ENCODE measurements at places on chromosomes 4 and X. TPM values are rescaled to one million over a fixed set of nuclear protein-coding genes. Genes with fewer than 3 reads are reported as not detected.
A peak's percentile ranks its signal among the peaks of the same experiment; 100 is the strongest.

- no peak overlapping the region for H3K27ac ChIP-seq
- H3K27me3 ChIP-seq: no peaks in the 10 kb centered on the region
- no peak for DNase-seq
- peaks cover 13% of the 10 kb centered on the region for H3K4me1 ChIP-seq
- H3K36me3 ChIP-seq: no peaks in the 10 kb centered on the region
Observed at GRCh38 chr4:94934201-94934600, 176.4 kb downstream of the BMPR1B start.

DNA sequence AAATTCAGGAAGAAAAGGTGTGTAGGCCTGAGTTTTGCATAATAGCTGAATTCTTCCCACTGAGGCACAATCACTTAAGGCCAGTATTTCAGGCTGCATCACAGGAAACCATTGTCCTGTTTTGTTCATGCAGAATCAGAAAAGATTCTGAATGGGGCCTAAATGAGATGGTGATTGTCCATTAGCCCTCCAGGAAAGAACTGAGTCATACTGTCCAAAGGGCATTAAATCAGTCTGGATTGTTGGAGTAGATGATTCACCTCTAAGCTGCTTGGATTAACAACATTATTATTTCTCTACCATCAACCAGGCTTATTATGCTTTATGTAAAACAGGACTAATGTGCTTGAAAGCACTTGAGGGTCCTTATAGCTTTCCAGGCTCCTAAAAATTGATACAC lies 36.2 kb downstream of the CT47B1 start:
- no peaks in the 10 kb centered on the region for H3K27me3 ChIP-seq
- no peak overlapping the region for H3K27ac ChIP-seq
- no peak overlapping the region for H3K4me3 ChIP-seq

GRCh38 chrX:68568136-68568535 lies 69.3 kb downstream of the YIPF6 start:
- DNase-seq: no peak
- H3K27me3 ChIP-seq: no peaks in the 10 kb centered on the region
- no peak overlapping the region for H3K4me3 ChIP-seq
- no peaks in the 10 kb centered on the region for H3K36me3 ChIP-seq
- no peak overlapping the region for H3K27ac ChIP-seq

The WAS gene
- 4.3 TPM for total RNA-seq

GRCh38 chrX:115894087-115894486 lies 276.5 kb upstream of the AGTR2 start:
- no peak for DNase-seq
- no peaks in the 10 kb centered on the region for H3K27me3 ChIP-seq
- H3K4me1 ChIP-seq: no peaks in the 10 kb centered on the region
- H3K4me3 ChIP-seq: no peak overlapping the region

The SHISA3 gene
- total RNA-seq: 2.9 TPM

The SMIM20 gene
- total RNA-seq: 45.4 TPM

The MAGEA11 gene
- not detected for total RNA-seq

- H3K4me1 ChIP-seq: no peaks in the 10 kb centered on the region
- no peak overlapping the region for H3K27ac ChIP-seq
- DNase-seq: no peak
- H3K27me3 ChIP-seq: no peaks in the 10 kb centered on the region
- no peaks in the 10 kb centered on the region for H3K36me3 ChIP-seq
Observed at GRCh38 chrX:87900320-87900908, 382.8 kb downstream of the KLHL4 start.

- peaks cover 1% of the 10 kb centered on the region for H3K36me3 ChIP-seq
- H3K27me3 ChIP-seq: no peaks in the 10 kb centered on the region
- H3K27ac ChIP-seq: no peak overlapping the region
Observed at GRCh38 chr4:73247100-73247499, 11.5 kb downstream of the ANKRD17 start.

The NDST4 gene
- 0.71 TPM for total RNA-seq

The HEPH gene
- 84.2 TPM for total RNA-seq

- peak; percentile 83 for DNase-seq
- peaks cover 16% of the 10 kb centered on the region for H3K4me1 ChIP-seq
- H3K36me3 ChIP-seq: no peaks in the 10 kb centered on the region
- no peaks in the 10 kb centered on the region for H3K27me3 ChIP-seq
Observed at GRCh38 chr4:76950052-76950955, 752 bp downstream of the SEPTIN11 start.

The G6PD gene
- total RNA-seq: 18.2 TPM

DNA sequence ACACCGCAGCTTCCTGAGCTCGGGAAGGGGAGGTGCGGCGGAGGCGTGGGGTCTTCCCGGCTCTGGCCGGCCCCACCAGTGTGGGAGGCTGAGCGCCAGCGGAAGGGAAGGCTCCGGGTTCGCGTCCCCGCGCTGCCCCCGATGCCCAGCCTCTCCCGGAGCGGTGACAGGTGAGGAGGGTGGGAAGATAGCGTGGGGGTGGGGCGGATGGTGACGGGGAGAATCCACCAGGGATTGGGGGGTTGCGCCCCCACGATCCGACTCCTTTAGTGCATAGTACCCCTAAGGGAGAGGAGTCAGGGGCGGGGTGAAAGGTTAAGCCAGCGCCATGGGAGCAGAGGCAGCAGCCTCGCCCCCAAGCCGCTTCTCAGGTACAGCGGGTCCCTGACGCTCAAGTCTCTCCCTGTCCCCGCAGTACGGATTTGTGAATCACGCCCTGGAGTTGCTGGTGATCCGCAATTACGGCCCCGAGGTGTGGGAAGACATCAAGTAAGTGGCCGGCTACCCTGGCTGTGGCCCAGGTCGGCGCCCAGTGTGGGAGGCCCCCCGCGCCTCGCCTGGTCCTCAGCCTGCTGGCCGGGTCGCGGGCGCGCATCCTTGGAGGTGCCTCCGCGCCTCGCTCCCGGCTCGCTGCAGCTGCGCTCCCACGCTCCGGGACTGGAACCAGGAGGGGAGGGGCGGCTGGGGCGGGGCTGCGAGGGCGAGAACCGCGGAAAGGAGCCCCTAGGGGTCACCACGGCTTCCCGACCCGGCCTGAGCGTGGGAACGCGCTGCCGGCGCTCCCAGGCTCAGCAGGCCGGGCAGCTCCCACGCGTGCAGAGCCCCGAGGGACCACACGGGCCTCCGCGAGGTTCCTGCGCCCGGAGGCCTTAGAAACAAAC lies 791 bp downstream of the GUCY1B1 start:
- H3K4me1 ChIP-seq: peaks cover 50% of the 10 kb centered on the region
- H3K36me3 ChIP-seq: no peaks in the 10 kb centered on the region
- no peaks in the 10 kb centered on the region for H3K27me3 ChIP-seq

DNA sequence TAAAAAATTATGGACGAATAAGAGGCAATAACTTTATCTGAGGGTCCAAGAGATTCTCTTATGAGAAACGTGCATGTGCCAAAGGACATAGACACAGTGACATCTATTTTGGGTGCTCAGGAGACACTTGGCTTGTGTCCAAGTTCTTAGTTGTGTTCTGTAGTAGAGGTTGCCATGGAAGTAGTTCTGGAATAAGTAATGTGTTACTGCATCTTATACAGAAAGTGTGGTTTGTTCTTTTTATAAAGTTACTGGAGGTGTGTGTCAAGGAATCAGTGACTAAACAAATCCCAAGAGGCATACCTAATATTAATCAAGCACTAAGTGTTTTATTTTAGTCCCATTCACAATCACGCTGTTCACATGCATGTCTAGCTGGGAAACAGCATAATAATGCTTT lies 305.7 kb downstream of the ARHGAP24 start:
- H3K4me1 ChIP-seq: peaks cover 55% of the 10 kb centered on the region
- peak overlapping the region; percentile 82 for H3K27ac ChIP-seq
- H3K4me3 ChIP-seq: no peak overlapping the region
- no peak for DNase-seq
- no peaks in the 10 kb centered on the region for H3K36me3 ChIP-seq

DNA sequence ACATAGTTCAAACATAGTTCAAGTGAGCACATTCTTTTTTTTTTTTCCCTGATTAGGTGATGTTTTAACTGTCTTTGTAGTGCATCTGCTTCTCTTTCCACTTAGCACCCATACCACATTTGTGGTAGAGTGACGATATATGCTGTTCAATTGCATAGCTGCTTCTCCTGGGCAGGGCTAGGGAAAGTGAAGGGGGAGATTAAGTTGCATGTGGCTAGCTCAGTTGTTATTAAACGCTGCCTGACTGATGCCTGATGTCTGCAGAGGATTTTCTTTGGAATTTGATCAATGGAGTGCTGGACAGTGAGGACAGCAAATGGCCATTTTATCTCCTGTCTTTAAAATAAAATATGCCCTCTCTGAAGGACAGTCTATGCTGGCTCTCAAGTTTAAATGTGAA lies 63.7 kb downstream of the ANK2 start:
- H3K4me3 ChIP-seq: no peak overlapping the region
- DNase-seq: no peak
- no peaks in the 10 kb centered on the region for H3K36me3 ChIP-seq
- no peaks in the 10 kb centered on the region for H3K27me3 ChIP-seq
- H3K4me1 ChIP-seq: no peaks in the 10 kb centered on the region

The NOX1 gene
- not detected for total RNA-seq

The PCDH11X gene
- total RNA-seq: under 0.01 TPM

DNA sequence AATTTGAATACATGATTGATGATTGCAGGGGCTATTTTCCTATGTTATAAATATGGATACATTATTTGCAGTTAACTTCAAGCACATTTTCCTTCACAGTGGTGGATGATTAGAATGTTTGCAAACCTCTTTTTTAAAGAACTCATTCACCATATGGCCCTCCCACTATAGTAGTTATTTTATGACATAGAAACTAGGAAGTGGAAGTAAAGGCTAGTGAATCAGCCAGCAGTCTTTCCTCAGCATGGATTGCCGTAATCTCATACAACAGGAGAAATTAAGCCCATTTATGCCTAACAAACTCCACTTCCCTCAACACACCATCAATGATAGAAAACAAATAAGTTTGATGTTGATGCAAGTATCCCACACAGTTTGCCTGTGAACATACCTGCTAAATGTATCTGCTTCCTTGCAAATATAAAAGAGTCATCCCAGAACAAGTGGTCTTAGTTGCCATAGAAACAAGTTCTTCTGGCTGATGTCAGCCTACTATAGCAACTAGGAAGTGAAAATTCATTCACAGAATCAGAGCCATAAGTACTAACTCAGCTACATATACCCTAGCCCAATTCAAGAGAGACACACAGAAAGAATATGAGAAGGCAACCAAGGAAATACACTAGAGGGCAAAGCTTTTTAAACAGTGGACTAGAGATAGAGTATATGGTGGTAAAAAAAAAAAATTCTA lies 100.9 kb upstream of the RADX start:
- H3K36me3 ChIP-seq: no peaks in the 10 kb centered on the region
- no peak for DNase-seq
- no peak overlapping the region for H3K4me3 ChIP-seq
- no peaks in the 10 kb centered on the region for H3K27me3 ChIP-seq

DNA sequence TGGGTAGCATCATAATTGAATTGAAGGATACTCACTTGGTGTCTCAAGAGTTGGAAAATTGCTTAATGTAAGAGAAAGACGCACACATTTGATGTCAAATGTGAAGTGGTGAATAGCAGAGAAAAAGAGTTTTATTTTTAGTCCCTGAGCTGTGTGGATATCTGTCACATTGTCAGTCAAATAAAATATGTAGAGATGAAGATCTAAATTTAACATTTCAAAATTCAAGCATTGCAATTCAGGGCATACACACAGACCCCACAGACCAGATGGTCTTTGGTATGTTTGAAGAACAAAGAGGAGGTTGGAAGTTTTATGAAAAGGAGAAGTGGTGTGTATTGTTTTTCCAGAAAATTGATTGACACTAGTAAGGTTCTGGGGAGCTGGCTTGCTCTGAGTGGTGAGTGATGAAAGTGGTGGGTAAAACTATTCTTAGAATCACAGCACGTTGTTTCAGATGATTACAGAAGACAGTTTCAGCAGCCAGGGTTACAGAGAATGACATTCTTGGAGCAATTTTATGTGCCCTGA lies 44.9 kb upstream of the BBS12 start:
- no peaks in the 10 kb centered on the region for H3K27me3 ChIP-seq
- no peaks in the 10 kb centered on the region for H3K36me3 ChIP-seq
- DNase-seq: no peak

DNA sequence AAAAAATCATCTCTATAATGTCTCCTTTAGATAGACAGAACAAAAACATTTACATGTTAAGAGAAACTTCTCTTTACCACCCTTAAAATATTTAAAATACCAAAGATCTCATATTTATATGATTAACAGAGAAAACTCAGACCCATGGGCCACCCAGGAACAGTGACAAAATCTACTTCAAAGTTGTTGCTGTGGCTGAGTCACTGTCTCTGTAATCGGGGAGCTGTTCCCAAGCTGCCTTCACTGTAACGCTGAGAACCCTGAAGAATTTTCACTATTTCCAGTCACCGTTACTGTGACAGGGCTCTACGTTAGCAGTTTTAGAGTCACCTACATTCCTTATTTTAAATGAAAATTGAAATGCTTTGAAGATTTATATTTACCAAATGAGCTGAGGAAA lies 9.0 kb upstream of the DAPP1 start:
- H3K36me3 ChIP-seq: no peaks in the 10 kb centered on the region
- no peak overlapping the region for H3K27ac ChIP-seq
- DNase-seq: no peak
- H3K4me3 ChIP-seq: no peak overlapping the region

GRCh38 chr4:88136249-88136648 lies 22.2 kb downstream of the ABCG2 start:
- no peak for DNase-seq
- no peak overlapping the region for H3K27ac ChIP-seq
- no peaks in the 10 kb centered on the region for H3K27me3 ChIP-seq
- H3K4me3 ChIP-seq: no peak overlapping the region
- no peaks in the 10 kb centered on the region for H3K4me1 ChIP-seq

GRCh38 chr4:76240236-76240635 lies 11.3 kb upstream of the FAM47E start:
- no peak overlapping the region for H3K4me3 ChIP-seq
- no peak overlapping the region for H3K27ac ChIP-seq
- no peaks in the 10 kb centered on the region for H3K4me1 ChIP-seq
- no peaks in the 10 kb centered on the region for H3K36me3 ChIP-seq

- no peak for DNase-seq
- no peaks in the 10 kb centered on the region for H3K36me3 ChIP-seq
Observed at GRCh38 chr4:41890085-41890484, 45.1 kb upstream of the TMEM33 start.

DNA sequence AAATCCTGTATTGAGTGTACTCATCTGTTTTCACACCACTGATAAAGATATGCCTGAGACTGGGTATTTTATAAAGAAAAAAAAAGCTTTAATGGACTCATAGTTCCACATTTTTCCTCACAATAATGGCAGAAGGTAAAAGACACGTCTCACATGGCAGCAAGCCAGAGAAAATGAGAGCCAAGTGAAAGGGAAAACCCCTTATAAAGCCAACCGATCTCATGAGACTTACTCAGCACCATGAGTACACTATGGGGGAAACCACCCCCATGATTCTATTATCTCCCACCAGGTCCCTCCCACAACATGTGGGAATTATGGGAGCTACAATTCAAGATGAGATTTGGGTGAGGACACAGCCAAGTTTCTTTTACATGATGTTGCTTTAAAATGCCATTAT lies 171.9 kb downstream of the GALNTL6 start:
- no peak overlapping the region for H3K27ac ChIP-seq
- H3K27me3 ChIP-seq: no peaks in the 10 kb centered on the region
- H3K4me1 ChIP-seq: no peaks in the 10 kb centered on the region

The PLP1 gene
- 55.4 TPM for total RNA-seq
